ENCODE measurements at places on chromosomes 6 and 20. TPM values are rescaled to one million over a fixed set of nuclear protein-coding genes. Genes with fewer than 3 reads are reported as not detected.
A peak's percentile ranks its signal among the peaks of the same experiment; 100 is the strongest.

- DNase-seq = no peak
Observed at GRCh38 chr6:56386717-56387116, 139.3 kb upstream of the COL21A1 start.

DNA sequence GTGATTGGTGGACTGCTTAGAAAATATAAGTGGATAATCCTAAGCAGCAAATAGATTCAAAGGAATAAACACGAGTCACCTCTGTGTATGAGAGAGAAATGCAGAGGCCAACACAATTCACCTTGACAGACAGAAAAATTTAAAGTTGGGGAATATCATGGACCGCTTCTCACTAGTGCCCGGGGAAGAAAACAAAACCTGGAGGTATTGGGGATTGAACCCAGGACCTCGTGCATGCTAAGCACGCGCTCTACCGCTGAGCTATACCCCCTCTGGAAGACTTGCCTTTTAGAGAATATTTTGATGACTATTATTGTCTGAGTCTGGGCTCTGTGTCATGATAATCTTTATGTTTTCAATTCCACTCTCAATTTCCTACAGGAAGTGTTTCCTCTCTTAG, 111.9 kb downstream of the TRIM27 start:
- DNase-seq = no peak

- no peak for DNase-seq
Observed at GRCh38 chr6:105786449-105786848, 299.7 kb upstream of the PRDM1 start.

DNA sequence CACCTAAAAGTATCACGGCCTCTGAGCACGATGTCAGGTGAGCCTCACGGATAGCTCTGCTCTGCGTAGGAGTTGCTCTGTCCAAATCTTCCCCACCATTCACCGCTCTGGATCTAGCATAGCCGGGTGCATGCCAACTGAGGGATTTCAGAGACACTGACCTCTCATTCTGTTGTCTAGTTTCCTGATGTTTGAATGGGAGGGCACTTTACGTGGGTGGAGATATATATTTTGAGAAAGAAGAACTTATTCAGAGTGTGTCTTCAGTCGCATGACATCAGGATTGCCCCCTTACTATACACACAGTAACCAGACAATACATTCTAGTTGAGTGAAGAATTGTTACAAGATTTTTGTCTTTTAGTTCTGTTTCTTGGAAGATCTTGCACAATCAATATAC, 96.5 kb upstream of the CITED2 start:
- no peak for DNase-seq

The FOXQ1 gene
- polyA plus RNA-seq = 4.9 TPM

- DNase-seq = no peak
Observed at GRCh38 chr20:24720957-24721356, 228.1 kb upstream of the CST7 start.

The CCDC170 gene
- polyA plus RNA-seq = 1.6 TPM

The MICB gene
- 0.73 TPM for polyA plus RNA-seq

GRCh38 chr6:166318649-166319600, 10.7 kb upstream of the PRR18 start:
- no peak for DNase-seq

- no peak for DNase-seq
Observed at GRCh38 chr20:32449890-32450401, 91.8 kb downstream of the ASXL1 start.

DNA sequence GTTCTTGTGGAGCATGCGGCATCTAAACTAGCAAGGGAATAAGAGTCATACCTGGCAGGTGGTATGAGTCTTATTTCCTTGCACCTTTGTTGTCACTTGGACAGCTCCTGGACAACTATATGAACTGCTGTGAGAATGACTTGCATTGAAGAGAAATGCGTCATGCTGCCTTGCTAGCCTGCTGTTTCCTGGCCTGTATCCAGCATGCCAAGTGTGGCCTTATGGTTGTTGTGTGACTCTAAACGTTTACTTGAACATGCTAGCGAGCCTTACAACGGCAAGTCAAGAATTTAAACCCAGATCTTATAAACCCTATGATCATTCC, 90.4 kb downstream of the CEP162 start:
- peak; percentile 4 for DNase-seq

- no peak for DNase-seq
Observed at GRCh38 chr6:112007805-112008204, 46.1 kb upstream of the CCN6 start.

The MUC21 gene
- polyA plus RNA-seq = not detected

DNA sequence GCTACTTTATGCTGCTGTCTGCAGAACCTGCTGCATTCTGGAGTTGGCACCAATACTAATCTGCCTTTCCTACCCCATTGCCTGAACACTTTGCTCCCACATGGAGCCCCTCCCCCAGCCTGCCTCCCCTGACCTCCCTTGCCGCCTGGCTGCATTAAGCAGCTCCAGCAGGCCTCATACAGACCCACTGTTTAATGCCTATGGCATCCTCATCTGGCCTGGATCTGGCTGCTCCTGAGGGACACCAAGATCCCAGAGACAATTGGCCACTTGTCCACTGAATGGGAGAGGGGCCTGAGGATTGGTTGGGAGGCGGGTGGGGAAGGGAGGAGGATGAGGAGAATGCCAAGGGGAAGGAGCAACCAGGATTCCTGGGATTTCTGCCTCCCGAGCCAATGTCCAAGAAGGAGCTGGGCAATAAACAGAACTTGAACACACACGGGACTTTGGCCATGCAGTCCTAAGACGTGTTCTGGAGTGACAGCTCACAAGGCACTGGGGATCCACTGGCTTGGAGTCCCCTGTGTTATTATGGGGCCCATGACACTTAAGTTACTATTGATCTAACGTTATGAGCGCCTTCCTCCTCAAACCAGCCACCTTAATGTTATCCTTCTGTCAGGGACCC, 10.4 kb upstream of the KCNK5 start:
- DNase-seq = no peak
